Activated T-helper 2 cell treated with anti-CD3 and anti-CD28 coated beads, Interferon-gamma antibody, Interleukin-2, Interleukin-4, amounts not matched to agents 10 μg/mL and 5 μg/mL and 100 μg/mL, durations not matched to agents 14 hours and 24 hours and 36 hours (primary cell): ENCODE measurements at places on chromosomes 7 and 10. TPM values are rescaled to one million over a fixed set of nuclear protein-coding genes. Genes with fewer than 3 reads are reported as not detected.

The SORCS3 gene
- total RNA-seq, result not detected in 2 replicates

The FMC1 gene
- total RNA-seq, result 7.2 and 7.5 TPM in 2 replicates

The CUZD1 gene
- total RNA-seq, result 2.5 and 2.9 TPM in 2 replicates

The CYP17A1 gene
- total RNA-seq, result not detected in 2 replicates

The STN1 gene
- 21.7 and 25.1 TPM in 2 replicates for total RNA-seq

The MCM10 gene
- total RNA-seq, result 73.3 and 78.5 TPM in 2 replicates

GRCh38 chr10:93718937-93719725 lies 16.7 kb upstream of the FRA10AC1 start:
- H3K4me3 ChIP-seq, result no peak overlapping the region
- H3K36me3 ChIP-seq, result no peaks in the 10 kb centered on the region
- DNase-seq, result no peak
- H3K4me1 ChIP-seq, result peaks cover 11% of the 10 kb centered on the region

GRCh38 chr10:58853668-58854067 lies 322.8 kb upstream of the PHYHIPL start:
- no peaks in the 10 kb centered on the region for H3K27me3 ChIP-seq
- no peak for DNase-seq
- no peak overlapping the region for H3K27ac ChIP-seq
- H3K4me1 ChIP-seq, result no peaks in the 10 kb centered on the region
- H3K4me3 ChIP-seq, result no peak overlapping the region

DNA sequence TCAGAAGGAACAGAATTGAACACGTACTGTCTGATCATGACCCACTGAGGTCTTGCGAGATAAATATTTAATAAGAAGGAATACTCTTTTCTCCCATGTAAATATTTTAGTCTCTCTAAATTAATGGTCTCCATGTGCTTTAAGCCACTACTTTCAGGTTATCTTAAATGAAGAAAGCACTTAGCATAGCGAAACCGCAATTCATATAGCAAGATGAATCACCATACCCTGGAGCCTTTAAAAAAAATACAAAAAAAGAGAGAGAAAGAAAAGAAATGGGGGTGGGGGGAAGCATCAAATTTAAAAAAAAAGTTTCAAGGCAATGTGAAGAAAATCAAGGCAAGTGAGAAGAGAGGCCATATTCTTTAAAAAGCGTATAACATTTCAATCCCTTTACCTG lies 82.5 kb downstream of the CTTNBP2 start:
- peaks cover 8% of the 10 kb centered on the region for H3K4me1 ChIP-seq
- H3K36me3 ChIP-seq, result no peaks in the 10 kb centered on the region
- no peak overlapping the region for H3K27ac ChIP-seq
- DNase-seq, result no peak

DNA sequence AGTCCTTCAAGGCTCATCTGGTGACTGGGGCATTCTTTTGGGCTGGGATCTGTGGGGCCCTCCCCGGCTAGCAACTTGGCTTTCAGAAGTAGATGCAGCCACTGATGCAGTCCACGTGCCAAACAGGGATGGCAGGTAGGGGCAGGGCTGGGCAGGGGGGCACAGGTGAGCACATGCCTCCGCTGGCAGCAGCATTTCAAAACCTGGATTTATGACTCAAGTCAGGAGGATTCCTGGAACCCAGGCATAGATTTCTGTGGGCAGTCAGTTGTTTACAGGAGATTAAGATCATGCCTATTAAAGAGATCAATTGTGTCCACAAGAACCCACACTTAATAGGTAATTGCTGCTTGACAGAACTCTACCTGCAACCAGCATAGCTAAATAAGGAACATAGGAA lies 839 bp upstream of the HABP2 start:
- H3K4me1 ChIP-seq, result no peaks in the 10 kb centered on the region
- DNase-seq, result no peak
- peaks cover 14% of the 10 kb centered on the region for H3K27me3 ChIP-seq

DNA sequence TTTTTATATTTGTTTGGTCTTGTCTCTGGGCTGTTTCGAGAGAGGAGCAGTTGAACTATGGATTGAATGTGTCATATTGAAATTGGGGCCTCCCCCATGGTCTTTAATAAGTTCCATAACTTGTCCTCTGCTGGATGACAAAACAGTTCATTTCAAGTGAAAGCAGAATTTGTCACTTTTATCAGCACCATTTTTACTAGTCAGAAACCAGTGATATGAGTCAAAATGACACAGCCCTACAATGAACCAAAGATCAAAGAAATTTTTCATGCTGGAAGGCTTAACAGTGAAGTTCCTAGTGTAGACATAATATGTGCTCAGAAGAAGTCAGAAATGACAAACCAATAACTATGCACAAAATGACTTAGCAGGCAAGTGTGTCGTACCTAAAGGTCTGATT lies 133.6 kb upstream of the VWC2 start:
- no peak overlapping the region for H3K4me3 ChIP-seq
- no peak for DNase-seq
- no peaks in the 10 kb centered on the region for H3K4me1 ChIP-seq
- H3K27me3 ChIP-seq, result no peaks in the 10 kb centered on the region
- no peak overlapping the region for H3K27ac ChIP-seq

- no peak for DNase-seq
- H3K27ac ChIP-seq, result no peak overlapping the region
- no peaks in the 10 kb centered on the region for H3K36me3 ChIP-seq
- no peak overlapping the region for H3K4me3 ChIP-seq
- H3K27me3 ChIP-seq, result no peaks in the 10 kb centered on the region
Observed at GRCh38 chr7:114108510-114108909, 189.7 kb upstream of the PPP1R3A start.

GRCh38 chr7:141956084-141956483 lies 9.3 kb upstream of the CLEC5A start:
- no peak overlapping the region for H3K4me3 ChIP-seq
- H3K27me3 ChIP-seq, result no peaks in the 10 kb centered on the region
- H3K4me1 ChIP-seq, result no peaks in the 10 kb centered on the region
- no peak overlapping the region for H3K27ac ChIP-seq
- no peaks in the 10 kb centered on the region for H3K36me3 ChIP-seq

DNA sequence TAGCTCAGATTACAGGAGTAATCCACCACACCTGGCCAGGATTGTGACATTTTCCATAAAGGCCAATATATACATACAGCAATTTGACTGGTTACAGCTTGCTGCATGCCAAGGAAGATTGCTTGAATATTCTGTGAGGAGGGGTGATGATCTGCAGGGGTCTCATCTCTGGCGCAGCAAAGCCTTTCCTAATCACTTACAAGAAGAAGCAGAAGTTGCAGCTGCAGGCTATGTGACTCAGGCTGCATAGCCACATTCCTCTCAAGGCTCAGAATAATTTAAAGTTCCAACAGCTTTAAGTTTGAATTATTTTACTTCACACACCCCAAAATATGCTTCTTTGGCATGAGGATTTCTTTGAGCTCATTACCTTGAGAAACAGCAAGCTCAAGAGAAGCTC lies 11.4 kb upstream of the RASGEF1A start:
- no peak overlapping the region for H3K4me3 ChIP-seq
- H3K4me1 ChIP-seq, result no peaks in the 10 kb centered on the region
- DNase-seq, result no peak
- H3K27me3 ChIP-seq, result peaks cover 50% of the 10 kb centered on the region
